Left cardiac atrium (tissue), 4 donors: ENCODE measurements at places on chromosomes 2 and 18. TPM values are rescaled to one million over a fixed set of nuclear protein-coding genes. Genes with fewer than 3 reads are reported as not detected.

The DCDC2C gene
- total RNA-seq, result not detected

- peak; percentile 73 for DNase-seq
Measured at GRCh38 chr2:237156031-237156856, 70.6 kb downstream of the COPS8 start.

DNA sequence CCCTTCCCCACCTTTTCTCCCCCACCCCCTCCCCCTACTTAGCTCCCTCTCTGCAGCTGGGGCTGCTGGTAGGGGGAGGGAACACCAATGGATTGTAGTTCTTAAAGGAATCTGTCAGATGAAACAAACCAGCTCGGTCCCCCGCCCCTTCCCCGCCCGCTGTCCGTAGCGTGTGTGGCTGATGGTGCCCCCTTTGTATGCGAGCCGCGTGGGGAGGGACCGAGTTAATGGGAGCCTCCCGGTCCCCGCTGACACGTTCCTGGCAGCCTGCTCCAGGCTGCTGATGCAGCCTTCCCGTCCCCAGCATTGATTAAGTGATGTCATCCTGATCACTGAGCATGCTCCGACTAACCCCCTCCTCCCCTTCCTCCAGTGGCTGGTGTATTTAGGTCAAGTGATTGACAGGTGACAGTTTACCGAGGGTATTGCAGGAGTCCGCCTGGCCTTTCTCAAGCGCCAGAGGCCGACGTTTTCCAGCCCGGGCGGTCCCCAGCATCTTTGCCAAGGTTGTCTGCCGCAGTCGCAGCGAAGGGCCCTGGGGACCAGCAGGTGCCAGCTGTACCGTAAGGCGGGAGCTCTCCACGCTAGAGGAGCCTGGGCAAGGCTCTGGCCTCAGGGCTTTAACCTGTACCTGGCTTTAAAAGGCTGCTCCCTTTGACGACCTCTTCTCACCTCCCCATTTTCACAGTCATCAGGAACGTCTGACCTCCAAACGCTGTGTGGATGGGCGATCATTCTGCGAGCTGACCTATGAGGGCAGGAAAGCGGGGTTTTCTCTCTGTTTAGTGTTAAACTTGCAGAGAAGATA lies 1.8 kb downstream of the KIF5C start:
- DNase-seq, result peak; percentile 36

DNA sequence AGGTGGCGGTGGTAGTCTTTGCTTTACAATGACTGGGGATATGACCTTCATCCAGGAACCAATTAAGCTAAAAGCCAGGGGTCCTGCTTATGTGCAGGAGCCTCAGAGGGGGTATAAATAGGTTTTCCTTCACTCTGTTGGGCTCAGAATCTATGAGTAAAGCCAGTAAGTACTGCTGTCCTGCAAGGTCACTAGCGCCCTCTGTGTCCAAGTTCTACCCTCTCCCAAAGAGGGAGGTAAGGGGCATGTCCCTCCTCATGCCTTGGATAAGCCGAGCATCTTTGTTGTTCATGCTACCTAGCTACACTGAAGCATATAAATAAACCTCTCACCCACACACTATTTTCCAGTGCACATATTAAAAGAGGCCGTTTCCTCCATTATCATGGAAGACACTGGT lies 79.4 kb downstream of the SPRED2 start:
- no peak for DNase-seq
